Small intestine (tissue), 16 donors: ENCODE measurements at places on chromosomes 5 and 9.
A peak's percentile ranks its signal among the peaks of the same experiment; 100 is the strongest.

- no peak for DNase-seq
Observed at GRCh38 chr5:124871303-124871702, 124.9 kb upstream of the ZNF608 start.

- DNase-seq: no peak
Observed at GRCh38 chr5:26942481-26942880, 95.9 kb downstream of the CDH9 start.

DNA sequence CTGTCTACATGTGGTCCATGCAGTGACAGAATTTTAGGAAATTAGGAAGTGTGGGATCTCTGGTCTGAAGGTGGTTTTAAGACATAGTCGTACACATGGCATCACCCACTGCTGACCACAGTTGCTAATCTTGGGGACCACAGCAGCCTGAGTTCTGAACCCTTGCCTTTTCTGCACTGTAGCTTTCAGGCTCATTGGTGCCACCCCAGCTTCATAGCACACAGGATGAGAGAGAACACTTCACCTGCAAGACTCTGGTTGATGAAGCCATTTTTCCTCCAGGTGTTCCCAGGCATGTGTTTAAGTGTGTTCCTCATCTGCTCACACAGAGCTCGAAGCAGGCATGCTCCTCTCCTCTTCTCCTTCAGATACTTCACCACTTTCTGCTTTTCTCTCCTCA lies 68.2 kb upstream of the S1PR3 start:
- no peak for DNase-seq

- DNase-seq: no peak
Observed at GRCh38 chr5:142618130-142618523, 67.8 kb downstream of the FGF1 start.

GRCh38 chr9:130307667-130307943 lies 42.0 kb downstream of the HMCN2 start:
- DNase-seq: no peak

DNA sequence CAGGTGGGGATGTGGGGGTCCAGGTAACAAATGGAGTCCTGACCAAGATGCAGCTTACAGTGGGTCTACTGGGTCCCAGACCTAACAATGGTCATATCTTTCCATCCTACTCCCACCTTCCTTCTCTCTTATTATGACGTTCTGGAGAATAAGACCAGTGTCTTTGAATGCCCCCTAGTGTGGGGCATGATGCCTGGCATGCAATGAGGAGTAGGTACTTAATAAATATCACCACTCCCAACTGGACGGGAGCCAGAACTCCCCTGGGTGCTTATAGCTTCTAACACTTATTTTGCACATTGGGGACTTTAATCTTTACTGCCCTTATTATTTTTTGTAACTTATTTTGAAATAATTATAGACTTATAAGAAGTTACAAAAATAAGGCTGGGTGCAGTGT lies 98.2 kb downstream of the NDFIP1 start:
- no peak for DNase-seq

- DNase-seq: no peak
Observed at GRCh38 chr5:20537911-20538703, 550.1 kb upstream of the CDH18 start.

GRCh38 chr9:133976191-133976861 lies 15.8 kb downstream of the VAV2 start:
- DNase-seq: no peak

DNA sequence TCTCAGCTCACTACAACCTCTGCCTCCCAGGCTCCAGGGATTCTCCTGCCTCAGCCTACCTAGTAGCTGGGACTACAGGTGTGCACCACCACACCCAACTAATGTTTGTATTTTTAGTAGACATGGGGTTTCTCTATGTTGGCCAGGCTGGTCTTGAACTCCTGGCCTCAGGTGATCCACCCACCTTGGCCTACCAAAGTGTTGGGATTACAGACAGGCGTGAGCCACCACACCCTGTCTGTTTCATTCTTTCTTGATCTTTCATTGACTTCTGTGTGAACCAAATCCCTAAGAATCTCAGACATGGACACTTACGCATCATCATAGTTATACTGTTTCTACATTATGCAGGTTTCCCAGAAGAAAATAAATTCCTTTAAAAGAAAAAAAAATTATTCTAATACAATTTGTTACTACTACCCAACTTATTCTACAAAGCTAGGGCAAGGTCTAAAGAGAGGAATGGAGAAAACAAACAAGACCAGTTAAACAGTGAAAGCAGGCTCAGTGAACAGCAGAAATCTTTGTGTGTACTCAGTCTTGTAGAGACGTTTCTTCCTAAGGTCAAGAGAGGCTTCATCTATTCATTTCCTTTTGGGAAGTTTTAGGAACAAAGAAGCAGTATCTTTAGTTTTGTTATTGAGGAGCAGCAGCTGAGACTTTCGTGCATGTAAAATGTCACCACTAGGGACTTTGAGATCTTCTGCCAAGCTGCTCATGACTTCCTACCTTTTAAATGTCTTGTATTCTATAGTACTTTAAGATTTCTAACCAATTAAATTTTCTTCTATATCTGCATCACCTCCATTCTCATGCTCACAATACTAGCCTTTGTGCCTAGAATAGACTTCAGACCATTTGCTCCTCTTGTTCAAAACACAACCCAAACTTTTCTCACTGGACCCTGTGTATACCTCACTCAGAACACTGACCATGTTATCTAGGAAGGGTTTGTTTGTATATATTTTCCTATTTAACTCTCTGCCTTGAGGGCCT lies 5.6 kb upstream of the HMGCR start:
- DNase-seq: peak; percentile 15

- peak; percentile 0 for DNase-seq
Observed at GRCh38 chr5:92144824-92145223, 761.7 kb upstream of the ARRDC3 start.

DNA sequence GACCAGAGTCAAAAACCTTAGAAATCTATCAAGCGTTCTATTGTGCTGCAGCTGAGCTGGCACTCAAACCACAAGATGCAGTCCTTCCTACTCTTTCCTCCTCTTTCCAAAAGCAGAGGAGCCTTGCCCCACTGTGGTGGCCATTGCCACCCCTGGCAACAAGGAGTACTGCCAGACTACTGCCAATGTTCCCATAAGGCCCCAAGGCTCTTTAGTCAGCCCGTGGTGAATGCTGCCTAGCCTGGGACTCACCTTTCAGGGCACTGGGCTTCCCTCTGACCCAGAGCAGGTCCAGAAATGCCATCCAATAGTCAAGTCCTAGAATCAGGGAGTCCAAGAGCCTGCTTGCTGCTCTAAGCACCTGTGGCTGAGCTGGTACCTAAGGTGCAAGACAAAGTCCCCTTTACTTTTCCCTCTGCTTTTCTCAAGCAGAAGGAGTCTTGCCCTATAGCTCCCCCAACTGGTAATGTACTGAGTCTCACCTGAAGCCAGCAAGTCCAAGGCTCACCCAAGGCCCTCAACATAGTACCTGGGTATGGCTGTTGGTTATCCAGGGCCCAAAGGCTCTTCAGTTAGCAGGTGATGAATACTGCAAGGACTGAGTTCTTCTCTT lies 219.4 kb downstream of the ATPSCKMT start:
- DNase-seq: peak; percentile 32

GRCh38 chr5:81748556-81748955 lies 2.3 kb downstream of the SSBP2 start:
- DNase-seq: no peak
